Activated CD4-positive, alpha-beta T cell treated with anti-CD3 and anti-CD28 coated beads for 48 hours (primary cell): ENCODE measurements at places on chromosomes 2 and 18.

GRCh38 chr2:10760794-10761504, 39.5 kb downstream of the ATP6V1C2 start:
- DNase-seq, result no peak

DNA sequence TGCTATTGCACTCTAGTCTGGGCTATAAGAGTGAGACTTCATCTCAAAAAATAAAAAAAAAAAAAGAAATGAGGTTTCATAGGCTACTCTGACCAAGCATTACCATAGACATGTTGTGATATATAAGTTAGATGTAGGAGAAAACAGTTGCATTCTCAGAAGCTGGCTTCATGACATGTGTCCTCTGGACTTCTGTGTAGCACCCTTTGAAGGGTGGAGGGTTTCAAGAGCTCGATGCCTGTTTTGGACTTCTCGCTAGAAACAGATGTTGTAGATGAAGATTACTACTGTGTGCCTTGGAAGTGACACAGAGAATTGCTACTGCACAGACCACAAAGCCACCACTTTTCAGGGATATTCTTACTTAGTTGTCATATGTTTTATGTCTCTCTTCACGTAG, 91.0 kb downstream of the TMEM247 start:
- DNase-seq, result no peak

DNA sequence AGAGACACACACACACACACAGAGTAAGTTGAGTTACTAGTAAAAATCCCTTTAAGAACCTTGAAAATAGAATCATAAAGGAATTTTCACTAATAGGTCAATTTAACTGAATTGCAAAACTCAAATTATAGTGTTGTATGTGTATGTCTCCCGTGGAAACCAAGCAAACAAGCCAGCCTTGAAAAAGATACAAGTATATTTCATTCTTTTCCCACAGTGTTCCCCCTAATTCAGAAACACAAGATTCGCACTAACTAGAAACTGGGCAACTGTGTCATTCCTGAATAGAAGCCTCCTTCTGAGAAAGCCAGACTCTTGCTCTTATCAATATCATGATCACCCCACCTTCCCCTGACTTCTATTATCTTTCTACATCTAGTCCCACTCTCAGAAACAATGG, 229.5 kb downstream of the PIEZO2 start:
- DNase-seq, result no peak

DNA sequence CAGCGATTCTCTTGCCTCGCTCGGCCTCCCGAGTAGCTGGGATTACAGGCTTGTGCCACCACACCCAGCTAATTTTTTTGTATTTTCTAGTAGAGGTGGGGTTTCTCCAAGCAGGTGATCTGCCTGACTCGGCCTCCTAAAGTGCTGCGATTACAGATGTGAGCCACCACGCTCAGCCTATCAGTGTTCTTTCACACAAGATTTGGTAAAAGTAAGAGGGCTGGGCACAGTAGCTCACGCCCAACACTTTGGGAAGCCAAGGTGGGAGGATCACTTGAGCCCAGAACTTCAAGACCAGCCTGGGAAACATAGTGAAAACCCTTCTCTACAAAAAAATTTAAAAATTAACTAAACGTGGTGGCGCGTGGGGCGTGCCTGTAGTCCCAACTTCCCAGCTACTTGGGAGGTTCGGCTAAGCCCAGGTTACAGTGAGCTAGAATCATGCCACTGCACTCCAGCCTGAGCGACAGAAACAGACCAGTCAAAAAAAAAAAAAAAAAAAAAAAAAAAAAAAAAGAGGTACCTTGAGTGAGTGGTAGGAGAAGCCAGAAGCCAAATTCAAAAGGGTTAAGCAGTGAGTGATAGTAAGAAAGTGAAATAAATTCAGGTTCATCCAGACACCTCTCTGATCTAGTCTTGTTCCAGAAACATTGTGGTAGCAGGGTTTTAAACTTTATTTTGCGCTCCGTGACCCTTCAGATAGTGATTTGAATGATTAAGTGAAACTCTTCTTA, 981 bp downstream of the MRPL53 start:
- no peak for DNase-seq

- DNase-seq, result no peak
Observed at GRCh38 chr18:23529604-23530003, 26.3 kb downstream of the RMC1 start.

DNA sequence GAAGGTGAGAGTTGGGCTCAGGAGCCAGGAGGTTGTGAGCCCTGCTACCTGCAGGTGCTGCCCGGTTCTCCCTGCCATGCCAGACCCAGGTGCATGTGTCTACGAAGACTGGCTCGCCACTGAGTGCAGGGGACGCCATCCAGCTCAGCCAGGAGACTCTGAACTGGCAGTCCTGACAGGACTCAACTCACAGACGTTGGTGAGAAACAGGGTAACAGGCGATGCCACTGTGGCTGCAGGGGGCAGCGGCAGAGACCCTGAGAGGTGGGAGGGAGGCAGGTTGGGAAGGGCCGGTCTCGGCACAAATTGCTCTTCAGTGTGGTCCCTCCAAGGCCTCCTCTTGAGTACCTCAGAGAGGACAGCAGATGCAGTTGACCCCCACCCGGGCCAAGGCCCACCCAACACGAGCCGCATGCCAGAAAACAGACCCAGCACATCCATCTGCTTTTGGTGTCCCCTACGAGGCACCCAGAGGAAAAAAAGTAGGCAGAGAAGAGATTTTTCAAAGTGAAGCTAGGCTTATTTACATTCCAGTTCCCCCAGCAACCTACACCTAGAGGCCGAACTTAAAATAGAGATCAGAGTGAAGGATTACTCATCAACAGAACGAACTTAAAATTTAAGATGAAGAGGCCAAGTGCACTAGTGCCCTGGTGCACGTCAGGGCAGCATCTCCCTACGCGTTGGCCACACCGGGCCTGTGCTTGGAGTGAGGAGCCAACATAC, 184.8 kb downstream of the SEPTIN10 start:
- DNase-seq, result no peak

DNA sequence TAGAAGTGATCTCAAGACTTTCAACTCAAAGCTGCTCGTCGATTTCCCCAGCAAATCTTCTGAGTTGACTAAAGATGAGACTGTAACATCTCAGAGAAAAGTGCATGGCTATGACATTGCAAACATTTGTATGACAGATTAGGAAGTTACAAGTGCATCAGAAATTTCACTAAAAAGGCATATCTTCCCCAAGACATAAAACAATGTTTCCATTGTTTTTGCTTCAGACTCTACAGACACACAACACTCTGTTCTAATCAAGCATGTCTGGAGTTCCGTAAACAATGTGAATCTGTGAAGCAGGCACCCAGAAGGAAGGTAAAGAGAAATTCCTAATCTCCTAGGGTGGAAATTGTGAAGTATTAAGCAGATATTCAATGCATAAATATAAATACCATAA, 144.6 kb upstream of the LYPD1 start:
- no peak for DNase-seq

DNA sequence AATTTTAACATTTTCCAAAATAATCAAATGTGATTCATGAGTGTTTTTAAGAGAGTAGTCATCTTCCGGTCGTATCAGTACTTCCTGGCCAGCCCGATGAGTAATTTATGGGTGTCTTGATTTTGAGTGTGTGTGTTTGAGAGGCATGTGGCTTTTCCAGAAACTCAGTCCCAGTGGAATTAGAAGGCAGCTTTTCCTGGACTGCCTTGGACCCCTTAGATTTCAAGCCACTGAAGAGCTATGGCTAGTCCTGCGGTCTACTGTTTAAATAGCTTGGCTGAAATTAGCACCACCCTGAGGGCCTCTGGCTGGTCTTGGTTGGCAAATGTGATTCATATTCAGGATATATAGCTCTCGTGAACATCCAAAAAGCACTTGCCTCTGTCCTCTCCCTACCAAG, 59.4 kb downstream of the HK2 start:
- DNase-seq, result no peak

GRCh38 chr18:66324616-66325015, 279.3 kb downstream of the CDH19 start:
- no peak for DNase-seq

- no peak for DNase-seq
Observed at GRCh38 chr2:202718614-202719013, 83.8 kb downstream of the FAM117B start.

DNA sequence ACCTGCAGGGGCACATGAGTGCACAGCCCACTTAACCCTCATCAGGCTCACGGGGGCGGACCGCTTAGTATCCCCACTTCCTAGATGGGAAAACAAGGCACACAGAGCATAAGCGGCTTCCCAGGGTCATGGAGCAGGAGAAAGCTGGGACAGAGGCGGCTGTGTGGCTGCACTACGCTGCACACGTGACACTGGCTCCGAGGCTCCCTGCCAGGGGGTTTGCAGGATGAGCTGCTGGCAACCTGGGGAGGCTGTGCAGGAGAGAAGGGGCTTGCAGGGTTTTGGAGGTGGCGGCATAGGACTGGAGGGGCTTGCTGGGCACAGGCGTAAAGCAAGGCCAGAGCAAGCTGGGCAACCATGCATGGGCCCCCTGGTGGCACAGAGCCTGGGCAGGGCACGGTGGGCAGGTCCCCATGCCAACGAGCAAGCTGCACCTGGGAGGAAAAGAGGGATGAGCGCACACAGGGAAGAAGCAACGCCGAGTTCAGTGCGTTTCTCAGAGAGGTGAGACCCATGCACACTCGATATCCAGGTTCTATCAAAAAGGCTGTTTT, 268.6 kb downstream of the HDAC4 start:
- no peak for DNase-seq

- DNase-seq, result no peak
Observed at GRCh38 chr2:64017811-64018700, 1.2 kb downstream of the VPS54 start.

DNA sequence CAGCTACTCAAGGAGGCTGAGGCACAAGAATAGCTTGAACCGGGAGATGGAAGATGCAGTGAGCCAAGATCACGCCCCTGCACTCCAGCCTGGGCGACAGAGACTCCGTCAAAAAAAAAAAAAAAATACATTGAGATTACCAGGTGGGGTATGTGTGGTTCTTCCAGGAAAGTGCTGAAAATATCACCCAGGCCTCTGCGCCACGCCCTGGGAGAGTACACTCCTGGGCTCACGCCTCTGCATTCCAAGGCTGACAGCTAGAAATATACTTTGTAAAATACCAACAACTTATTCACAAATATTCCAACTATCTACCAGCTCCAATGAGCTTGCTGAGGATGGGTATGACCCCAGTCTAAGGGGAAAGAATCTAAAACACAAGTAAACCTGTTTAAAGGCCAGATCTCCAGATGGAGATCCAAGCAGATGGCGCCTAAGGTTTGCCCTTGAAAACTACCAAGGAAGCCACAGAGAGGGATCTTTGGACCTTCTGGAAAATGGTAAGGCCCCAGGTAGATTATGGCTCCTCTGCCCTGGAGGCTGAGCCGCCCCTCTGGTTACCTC, 21.6 kb upstream of the B3GNT7 start:
- no peak for DNase-seq

DNA sequence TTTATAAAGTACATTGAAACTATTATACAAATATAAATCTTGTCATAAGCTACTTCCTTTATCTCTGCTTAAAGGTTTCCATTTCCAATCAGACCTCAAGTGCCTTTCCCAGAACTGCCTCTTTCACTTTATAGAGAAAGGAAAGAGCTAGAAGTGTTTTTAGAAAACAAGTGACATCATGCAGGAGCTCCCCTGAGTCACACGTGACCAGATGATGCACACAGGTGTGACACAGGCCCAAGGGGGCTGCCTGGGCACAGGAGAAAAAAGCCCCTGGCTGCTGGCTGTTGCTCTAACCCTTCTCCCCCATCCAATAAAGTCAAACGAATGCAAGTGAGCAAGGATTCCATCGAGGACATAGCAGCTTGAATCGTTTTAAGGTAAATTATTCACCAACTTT, 21.4 kb upstream of the SH3BP4 start:
- DNase-seq, result no peak

- no peak for DNase-seq
Observed at GRCh38 chr2:20584399-20585358, 66.2 kb downstream of the HS1BP3 start.

DNA sequence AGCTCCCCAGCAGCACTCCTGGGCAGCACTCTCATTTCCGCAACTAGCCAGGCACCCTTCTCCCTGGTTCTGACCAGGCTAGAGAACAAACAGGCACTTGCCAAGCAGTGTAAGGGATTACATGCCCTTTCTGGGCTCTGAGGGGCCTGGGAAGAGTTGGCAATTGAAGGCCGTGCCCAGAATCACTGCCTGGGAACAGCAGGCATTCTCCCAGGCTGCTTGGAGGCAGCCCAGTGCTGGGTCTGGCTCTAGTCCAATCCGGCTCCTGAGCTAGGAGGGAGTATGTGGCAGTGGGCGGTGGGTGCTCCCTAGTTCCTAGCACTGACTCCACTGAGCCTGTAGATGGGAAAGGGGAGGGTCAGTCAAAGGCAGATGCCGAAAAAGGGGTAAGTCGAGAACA, 34.1 kb upstream of the SP3 start:
- DNase-seq, result no peak

GRCh38 chr2:99205491-99205890, 24.5 kb downstream of the MRPL30 start:
- no peak for DNase-seq

DNA sequence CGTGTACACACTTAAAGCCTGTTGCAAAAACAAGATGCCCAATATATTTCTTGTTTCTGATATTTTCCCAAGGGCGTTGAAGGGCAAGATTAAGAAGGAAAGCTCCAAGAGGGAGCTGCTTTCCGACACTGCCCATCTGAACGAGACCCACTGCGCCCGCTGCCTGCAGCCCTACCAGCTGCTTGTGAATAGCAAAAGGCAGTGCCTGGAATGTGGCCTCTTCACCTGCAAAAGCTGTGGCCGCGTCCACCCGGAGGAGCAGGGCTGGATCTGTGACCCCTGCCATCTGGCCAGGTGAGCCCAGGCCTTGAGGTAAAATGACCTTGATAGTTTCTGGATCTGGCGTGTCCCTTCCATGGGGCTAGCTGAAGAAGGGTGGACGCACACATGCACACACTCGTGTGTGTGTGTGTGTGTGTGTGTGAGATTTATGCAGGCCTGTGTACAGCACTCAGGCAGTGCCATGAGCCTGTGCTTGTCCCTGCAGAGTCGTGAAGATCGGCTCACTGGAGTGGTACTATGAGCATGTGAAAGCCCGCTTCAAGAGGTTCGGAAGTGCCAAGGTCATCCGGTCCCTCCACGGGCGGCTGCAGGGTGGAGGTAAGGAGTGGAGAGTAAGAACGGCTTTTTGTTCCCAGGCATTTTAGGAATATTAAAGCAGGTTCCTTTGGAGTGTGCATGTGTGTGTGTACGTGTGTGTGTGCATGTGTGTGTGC, 23.6 kb downstream of the MLPH start:
- DNase-seq, result no peak

DNA sequence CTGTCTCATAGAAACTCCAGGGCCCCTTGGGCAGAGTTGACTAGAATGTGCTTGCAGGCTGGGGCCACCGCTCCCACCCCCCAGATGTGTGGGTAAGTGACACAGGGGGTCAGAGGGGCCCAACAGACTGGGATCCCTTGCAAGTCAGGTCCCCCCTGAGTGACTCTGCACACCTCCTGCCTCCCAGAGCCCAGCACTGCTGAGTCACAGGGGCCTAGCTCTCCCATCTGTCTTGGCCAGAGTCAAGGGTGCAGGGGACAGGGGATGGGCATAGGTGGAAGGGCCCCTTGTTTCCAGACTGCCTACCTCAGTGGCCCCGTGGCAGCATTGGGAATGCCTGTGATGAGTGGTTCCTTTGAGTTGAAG, 11.4 kb downstream of the SH2D6 start:
- no peak for DNase-seq
